ENCODE measurements at places on chromosomes 4 and X.

DNA sequence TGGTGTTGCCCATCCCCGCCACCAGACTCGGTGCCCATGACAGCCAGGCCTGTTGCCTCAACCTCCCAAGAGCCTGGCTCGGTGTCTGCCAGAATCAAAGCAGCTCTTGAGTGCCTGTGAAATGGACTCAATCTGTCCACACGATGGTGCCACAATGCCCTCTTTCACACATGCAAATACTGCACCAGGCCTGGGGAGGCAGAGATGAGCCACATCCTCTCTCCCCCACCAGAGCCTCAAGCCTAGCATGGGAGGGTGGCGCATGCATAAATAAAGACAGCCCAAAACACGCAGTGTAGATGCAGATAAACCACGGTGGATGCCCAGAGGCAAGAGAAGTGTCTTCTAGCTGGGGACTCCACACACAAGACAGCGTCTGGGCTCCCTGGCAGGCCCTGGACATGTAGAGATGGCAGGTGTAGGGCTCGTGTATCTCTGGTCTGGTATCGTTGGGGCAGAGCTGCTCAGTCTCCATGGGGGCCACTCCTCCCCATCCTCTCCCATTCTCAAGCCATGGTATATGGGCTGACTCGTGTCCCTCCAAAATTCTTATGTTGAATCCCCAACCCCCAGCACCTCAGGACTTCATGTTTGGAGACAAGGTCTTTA lies 65.6 kb downstream of the JAKMIP1 start:
- DNase-seq, result no peak

GRCh38 chrX:20037186-20037585 lies 46.3 kb upstream of the BCLAF3 start:
- no peak for DNase-seq

DNA sequence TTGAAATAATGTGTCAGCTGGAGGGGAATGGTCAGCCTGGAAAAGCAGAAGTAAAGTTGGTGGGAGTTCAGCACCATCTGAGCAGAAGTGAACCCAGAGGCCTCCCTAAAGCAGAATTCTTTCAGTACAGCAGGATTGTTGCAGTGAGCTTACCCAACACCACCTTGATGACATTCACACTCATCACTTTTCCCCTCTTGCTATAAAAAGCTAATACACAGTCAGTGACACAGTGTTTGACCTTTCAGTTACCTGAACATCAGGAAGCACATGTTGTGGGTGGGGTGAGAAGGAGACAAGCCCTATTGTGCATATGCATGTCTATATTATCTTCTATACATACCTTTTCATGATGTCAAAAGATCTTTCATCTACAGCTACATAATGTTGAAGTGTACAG lies 624.7 kb upstream of the ZFP42 start:
- DNase-seq, result no peak

DNA sequence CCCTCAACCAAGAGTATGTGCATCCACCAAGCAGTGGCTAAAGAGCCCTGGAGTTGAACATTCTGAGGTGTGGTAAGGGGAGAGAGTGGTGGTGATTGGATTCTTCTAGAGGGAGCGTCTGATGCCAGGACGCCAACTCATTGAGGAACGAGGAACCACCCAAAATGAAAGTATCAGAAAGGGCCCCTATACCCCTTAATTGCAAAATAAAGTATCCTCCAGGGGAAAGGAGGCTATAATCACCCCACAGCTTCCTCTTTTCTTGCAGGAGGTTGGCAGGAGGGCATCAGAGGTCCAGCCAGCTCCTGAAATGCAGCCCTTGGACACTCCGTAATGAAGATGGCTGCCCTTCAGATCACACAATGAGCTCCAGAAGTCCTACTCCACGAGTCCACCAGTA lies 5.3 kb upstream of the KIAA1210 start:
- DNase-seq, result no peak

- no peak for DNase-seq
These were observed 5.7 kb downstream of the MBTPS2 start for GRCh38 chrX:21845096-21845495.

DNA sequence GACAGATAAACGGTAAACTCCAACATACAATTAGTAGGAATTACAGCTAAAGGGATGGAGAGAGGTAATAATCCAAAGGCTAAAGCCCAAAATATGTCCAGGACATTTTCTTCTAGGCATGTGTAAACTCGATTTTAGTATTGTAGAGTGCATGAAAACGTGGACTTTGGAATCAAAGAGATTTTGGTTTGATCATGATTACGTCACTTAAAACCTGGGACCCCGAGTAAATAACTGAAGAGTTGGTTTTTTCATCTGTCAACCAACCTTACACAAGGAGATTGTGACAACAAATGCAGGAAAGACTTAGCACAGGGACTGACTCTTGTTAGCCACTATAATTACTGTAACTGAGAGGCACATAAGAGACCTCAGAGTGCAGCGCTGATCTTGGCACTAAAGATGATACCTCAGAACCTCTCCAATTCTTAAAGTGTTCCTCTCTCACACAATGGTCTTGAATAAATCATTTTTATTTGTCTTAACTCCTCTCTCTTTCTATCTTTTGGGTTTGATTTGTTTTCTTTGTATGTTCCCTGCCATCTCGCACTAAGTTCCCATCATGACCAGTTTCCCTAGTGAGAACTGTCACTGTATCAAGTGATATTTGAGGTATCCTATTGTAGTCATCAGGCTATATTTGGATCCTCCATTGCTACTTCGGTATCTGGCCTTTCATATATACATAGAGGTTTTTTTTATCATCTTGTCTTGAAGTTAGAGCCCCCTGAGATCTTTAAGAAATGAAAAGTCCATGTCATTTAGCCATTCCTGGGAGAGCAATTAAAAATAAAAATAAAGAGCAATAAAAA lies 32.2 kb upstream of the MSL3 start:
- no peak for DNase-seq

DNA sequence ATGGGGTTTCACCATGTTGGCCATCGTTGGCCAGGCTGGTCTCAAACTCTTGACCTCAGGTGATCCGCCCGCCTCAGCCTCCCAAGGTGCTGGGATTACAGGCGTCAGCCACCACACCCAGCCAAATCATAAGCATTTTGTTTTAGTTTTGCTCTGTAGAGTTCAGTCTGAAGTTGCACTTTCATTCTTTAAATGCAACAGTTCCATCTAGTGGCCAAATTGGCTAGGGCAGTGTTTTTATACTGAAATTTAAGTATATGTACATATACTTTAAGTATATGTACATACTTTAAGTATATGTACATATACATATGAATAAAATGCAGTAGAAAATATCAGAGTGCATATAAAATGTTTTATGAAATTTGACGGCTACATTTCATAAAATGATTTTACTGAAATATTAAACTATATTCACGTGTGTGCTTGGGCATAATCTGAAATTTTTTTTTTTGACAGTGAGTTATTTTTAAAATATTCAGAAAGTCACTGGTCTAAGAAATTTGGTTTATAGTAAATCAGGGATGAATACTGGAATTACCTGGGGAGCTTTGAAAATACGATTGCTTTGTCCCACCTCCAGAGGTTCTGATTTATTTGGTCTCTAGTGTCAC lies 145.5 kb downstream of the NWD2 start:
- DNase-seq, result peak; percentile 1

DNA sequence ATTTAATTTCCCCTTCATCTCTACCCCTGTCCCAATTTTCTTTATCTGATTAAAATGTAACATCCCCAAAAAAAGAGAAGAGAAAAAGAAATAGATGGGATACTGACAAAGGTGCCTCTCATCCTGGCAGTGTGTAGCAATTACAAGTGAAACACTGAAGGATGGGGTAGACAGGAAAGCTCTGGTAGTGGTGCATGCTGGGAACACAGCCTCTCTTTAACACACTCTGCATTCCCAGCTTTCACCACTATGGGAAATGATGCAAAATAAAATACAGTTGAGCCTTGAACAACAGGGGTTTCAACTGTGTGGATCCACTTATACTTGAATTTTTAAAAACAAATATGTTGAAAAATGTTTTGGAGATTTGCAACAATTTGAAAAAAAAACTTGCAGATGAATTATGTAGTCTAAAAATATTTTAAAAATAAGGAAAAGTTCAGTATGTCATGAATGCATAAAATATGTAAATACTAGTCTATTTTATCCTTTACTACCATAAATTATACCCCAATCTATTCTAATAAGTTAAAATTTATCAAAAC lies 239.2 kb upstream of the DDX53 start:
- no peak for DNase-seq

GRCh38 chr4:70269674-70270073 lies 27.3 kb downstream of the CSN3 start:
- DNase-seq, result no peak

DNA sequence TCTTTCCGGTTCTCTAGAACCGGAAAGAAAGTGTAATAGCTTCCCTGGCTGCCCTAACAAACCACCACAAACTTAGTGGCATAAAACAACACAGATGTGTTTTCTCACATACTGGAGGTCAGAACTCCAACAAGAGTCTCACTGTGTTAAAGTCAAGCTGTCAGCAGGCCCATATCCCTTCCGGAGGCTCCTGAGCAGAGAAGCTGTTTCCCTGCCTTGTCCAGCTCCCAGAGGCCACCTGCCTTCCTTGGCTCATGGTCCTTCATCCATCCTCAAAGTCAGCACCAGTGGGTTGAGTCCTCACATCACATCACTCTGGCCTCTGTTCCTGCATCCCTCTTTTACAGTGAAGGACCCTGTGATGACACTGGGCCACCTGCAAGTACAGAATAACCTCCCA lies 49.8 kb upstream of the HMX1 start:
- no peak for DNase-seq

- no peak for DNase-seq
These were observed 144.1 kb downstream of the PDGFC start for GRCh38 chr4:156827519-156827918.

GRCh38 chr4:154329268-154329868 lies 162.2 kb downstream of the DCHS2 start:
- no peak for DNase-seq

- DNase-seq, result no peak
These were observed 92.5 kb downstream of the FNIP2 start for GRCh38 chr4:158861281-158861680.

GRCh38 chrX:121457096-121457495 lies 409.7 kb downstream of the GLUD2 start:
- DNase-seq, result no peak

DNA sequence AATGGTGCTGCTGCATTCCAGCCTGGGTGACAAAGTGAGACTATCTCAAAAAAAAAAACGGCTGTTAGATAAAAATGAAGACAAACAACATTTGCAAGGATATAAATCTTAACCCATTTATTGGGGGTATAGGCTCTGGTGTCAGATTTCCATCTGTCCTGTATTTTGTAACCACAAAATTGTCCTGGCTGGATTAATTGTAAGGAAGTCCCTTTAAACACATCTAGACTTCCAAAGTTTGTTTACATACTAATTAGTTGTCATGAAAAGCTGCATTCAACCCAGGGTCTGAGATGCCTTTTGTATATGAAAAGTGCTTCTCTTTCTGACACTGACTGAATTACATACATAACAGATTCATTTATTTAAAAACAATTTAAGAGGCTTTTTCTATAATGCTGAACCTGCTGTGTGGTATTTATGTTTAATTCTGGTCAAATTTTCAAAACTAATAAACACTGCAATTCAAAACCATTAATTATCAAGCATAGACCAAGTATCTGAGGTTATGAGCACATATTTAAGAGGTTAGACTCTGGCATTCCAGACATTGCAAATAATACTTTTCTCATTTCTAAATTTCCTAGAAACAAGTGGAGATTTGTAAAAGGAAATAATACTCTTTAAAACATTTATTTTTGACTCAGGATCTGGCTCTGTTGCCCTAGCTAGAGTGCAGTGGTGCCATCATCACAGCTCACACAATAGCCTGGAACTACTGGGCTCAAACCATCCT lies 17.5 kb upstream of the UGDH start:
- DNase-seq, result no peak

DNA sequence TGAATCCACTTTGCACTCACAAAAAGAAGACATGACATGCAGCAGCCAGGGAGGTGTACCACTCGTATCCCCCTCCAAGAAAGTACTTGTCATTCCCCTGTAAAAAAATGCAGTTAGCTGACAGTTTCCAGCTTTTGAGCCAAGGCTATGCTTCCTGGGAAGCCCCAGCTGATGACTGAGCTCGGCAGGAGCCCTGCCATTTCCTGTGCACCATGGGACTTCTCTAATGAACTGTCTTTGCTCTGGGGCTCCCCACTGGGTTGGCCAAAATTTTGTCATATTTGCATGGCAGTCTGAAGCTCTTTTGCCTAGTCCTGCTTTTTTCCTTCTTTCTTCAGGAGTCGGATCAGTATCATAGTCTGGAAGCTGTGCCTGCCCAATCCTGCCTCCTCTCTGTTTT lies 104.5 kb upstream of the MAOA start:
- peak; percentile 18 for DNase-seq

DNA sequence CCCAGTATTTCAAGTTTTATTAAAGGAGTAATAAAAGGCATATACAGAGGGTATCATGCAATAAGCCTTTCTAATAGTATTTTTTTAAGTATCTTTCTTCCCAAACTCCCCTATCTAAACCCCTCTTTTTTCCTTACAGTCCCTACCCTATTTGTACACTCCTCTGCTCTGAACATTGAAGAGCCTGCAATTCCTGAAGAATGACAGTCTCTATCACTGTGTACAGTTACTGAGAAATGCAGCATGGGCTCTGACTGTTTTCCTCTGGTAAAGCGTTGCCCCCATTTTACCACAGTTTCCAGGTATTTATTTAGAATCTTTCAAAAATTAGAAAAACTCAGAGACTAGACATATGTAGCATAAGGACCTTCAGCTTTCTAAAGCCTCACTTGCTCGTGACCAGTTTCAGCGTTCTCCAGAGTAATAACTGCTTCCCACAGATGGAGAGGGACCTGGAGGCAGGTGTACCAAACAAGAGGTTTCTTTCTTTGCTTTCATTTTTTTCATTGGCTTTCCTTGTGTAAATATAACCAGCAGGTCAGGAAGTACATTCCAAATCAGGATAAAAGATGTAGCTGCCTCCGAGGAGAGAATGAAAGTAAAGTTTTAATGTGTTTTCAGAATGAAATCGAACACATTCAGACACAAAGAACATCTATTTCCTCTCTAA lies 230.8 kb downstream of the CFAP299 start:
- no peak for DNase-seq

DNA sequence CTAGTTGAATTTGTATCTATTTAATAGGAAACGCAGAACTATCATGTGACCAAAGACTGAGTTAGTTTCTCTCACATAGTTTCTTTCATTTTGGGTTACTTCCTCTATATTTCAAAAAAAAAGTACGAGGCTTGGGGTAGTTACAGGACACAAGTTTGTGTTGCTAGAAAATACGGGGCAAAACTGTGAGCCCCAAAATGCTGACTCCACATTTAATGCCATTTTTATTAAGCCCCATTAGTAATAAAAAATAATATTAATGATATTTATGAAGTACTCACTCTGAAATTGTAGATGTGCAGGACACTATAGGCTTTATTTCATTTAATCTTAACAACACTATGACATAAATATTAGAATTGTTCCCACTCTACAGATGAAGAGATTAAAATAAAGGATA lies 268.6 kb downstream of the DTHD1 start:
- DNase-seq, result no peak

DNA sequence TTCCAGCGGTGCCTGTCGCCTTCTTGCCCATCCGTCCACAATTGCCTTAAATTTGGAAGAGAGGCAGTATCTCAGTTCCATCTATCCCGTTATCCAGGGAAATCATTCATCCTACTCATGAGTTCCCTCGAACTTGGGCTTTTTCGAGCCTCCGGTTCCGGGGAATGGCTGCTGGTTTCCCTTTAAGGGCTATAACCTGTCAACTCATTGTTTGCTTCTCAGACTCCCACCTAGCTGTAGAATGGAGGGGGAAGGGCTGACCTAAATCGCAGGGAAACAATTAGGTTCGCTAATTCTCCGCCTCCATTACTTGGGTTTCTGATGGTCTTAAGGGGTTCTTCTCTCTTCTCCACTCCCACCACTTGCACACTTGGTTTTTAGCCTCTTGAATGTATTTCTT lies 1.2 kb downstream of the UCHL1 start:
- no peak for DNase-seq

- DNase-seq, result no peak
These were observed 14.8 kb downstream of the IL13RA1 start for GRCh38 chrX:118742176-118742575.

Measured in smooth muscle cell of the brain vasculature (primary cell).